Right renal pelvis (tissue), 4 donors: ENCODE measurements at places on chromosomes 11 and 22. TPM values are rescaled to one million over a fixed set of nuclear protein-coding genes. Genes with fewer than 3 reads are reported as not detected.

PRRG4 gene
- polyA plus RNA-seq, result 7.8 TPM

MS4A4A gene
- 7.5 TPM for polyA plus RNA-seq

DEPDC7 gene
- polyA plus RNA-seq, result 5.8 TPM

PEX16 gene
- 16.5 TPM for polyA plus RNA-seq

KRTAP5-9 gene
- polyA plus RNA-seq, result 0.46 TPM

DTX4 gene
- polyA plus RNA-seq, result 42.0 TPM

FAM227A gene
- 8.0 TPM for polyA plus RNA-seq

OR2D2 gene
- polyA plus RNA-seq, result not detected

NCF4 gene
- 1.9 TPM for polyA plus RNA-seq

CD3E gene
- 1.2 TPM for polyA plus RNA-seq

GRCh38 chr11:127627629-127628457 is 627.3 kb upstream of the KIRREL3 start:
- DNase-seq, result no peak

GRCh38 chr22:23036684-23037428 is 33.5 kb upstream of the GNAZ start:
- peak; percentile 6 for DNase-seq

- DNase-seq, result no peak
Observed at GRCh38 chr11:21137803-21138202, 468.4 kb downstream of the NELL1 start.

- no peak for DNase-seq
Observed at GRCh38 chr11:24155792-24156191, 341.1 kb upstream of the LUZP2 start.

- no peak for DNase-seq
Observed at GRCh38 chr11:17760102-17761029, 25.8 kb downstream of the KCNC1 start.

DNA sequence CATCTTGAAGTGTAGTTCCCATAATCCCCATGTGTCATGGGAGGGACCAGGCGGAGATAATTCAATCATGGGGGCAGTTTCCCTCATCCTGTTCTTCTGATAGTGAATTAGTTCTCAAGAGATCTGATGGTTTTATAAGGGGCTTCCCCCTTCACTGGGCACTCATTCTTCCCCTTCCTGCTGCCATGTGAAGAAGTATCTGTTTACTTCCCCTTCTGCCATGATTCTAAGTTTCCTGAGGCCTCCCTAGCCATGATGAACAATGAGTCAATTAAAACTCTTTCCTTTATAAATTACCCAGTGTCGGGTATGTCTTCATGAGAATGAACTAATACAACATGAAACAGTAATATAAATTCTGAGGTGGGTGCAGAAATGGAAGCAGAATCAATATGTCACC is 12.1 kb upstream of the SPTBN2 start:
- no peak for DNase-seq

DNA sequence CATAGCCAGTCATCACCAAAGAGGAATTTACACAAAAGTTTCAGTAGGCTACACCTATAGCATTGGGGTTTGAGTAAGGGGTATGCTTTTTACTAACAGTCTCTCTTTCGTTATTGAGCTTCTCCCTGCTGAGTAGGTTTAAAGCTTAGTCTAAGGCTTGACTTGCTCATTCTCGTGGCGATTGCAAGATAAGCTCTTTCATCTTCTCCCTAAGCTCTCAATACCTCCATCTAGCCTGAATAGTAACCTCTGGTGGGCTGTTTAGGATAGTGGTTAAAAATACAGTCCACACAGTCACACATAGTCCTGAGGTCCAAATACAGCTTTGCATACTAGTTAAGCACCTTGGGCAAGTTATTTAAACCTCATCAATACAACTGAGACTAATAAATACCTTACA is 65.6 kb downstream of the IMMP1L start:
- no peak for DNase-seq

DNA sequence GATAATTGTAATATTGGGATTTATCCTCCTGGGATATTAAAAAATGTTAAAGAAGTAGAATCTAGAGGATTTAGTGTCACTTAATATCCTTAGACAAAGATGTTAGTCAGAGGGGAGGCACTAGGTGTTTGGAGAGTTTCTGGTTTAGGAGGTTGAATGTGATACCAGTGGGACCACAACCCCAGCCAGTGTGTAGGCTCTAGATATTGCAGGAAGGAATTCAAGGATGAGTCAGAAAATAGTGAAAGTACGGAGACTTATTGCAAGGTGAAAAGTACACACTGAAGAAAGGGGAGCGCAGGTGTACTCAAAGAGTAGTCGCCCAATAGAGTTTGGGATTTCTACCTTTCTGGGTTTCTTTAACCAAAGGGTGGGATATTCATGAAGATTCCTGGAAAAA is 5.7 kb upstream of the TMEM41B start:
- no peak for DNase-seq

GRCh38 chr11:83150450-83150849 is 6.5 kb upstream of the PCF11 start:
- no peak for DNase-seq

DNA sequence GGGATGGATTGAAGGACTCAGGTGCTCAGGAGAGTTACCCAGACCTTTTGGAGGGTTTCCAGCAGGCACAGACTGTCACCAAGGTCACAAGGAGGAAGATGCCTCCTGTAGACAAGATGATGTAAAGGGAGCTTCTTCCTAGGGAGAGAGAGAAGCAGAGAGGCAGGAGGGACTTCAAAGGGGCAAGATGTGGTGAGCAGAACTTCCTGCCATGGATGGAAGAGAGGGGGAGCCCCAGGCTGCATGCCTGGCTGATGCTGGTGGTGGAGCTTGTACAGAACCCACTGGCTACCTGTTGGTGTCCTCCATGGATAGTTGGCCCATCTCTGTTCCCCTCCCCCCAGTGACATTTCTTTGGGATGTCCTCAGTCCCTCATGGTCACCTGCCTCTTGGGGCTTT is 4.2 kb downstream of the HEPN1 start:
- DNase-seq, result no peak

DNA sequence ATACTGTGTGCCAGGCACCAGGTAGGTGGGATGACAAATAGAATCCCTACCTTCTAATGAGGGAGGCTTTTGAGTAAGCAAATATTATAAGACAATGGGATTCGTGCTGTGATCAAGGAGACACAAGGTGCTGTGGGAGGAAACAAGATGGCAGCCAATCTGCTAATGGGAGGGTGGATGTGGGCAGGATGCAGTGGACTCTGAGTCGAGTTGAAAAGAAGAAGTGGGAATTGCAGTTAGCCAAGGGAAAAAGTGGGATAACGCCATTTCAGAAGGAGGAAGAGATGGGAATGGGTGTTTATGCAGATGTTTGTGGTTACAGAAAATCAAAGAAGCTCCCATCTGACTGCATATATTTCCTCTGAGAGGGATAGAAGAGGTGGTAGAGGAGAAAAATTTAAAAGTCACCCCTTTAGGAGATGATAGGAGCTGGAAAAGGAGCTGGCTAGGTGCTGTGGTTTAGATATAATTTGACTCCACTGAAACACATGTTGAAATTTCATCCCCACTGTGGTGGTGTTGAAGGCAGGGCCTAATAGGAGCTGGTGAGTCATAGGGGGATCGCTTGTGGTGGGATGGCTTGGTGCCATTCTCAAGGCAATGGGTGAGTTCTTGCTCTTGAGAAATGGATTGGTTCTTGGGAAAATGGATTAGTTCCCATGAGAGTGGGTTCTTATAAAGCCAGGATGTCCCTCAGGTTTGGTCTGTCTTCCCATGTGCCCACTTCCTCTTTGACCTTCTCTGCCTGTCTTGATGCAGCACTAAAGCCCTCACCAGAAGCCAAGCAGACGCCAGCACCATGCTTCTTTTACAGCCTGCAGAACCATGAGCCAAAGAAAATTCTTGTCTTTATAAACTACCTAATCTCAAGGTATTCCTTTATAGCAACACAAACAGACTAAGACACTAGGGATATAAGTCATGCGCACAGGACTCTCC is 30.0 kb upstream of the POU2AF1 start:
- no peak for DNase-seq

DNA sequence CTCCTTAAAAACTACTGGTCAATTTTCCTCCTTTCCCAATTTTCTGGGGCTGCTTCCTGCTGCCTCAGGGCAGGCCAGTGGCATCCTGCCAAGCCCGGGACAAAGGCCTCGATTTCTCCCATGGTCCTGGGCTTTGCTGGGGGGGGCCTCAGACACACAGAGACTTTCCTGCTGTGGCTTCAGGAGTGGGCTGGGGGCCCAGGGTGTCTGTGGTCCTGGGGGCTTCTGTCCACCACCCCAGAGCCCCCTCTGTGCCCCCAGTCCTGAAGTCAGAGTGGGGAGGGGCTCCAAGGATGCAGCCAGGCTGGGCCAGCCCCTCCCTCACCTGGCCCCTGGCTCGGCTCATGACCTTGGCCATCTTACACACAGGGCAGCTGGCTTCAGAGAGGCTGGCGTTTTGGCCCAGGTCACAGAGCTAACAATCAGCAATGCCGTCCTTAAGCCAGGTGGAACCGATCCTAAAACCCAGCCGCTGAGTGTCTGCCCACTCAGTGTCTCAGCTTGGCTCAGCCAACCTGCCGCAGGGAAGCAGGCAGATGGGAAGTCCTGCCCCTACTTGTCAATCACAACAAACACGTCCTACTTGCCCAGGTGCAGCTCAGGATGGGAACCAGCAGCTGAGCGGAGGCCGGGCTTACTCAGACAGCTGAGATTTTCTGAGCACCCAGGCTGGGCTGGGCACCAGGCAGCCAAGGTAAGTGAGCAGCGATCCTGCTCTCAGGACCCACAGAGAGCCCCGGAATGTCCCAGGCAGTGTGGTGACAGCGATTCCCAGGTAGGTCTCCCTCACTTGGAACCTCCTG is 34.6 kb downstream of the OSBPL5 start:
- DNase-seq, result no peak

- DNase-seq, result no peak
Observed at GRCh38 chr11:128165572-128165971, 421.8 kb downstream of the ETS1 start.

- no peak for DNase-seq
Observed at GRCh38 chr22:42907404-42908373, 50.6 kb upstream of the ARFGAP3 start.

- no peak for DNase-seq
Observed at GRCh38 chr11:205221-206001, 1.8 kb downstream of the BET1L start.

DNA sequence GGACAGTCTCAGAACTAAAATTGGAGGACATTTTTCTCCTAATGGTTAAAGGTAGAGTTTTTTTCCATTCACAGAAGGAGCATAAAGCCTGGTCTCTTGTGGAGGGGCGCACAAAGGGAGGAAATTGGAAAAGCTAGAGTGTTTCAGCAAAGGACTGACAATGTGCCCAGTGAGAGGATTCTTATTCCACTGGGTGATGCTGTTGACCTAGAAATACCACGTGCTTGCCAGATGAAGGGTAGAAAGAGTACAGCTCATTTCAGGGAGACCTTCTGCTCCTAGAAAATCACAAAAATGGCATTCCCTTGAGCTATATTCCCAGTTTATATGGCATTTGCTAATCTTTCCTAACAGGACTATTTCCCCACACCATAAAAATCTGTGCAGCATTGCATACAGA is 21.1 kb downstream of the MS4A6E start:
- DNase-seq, result no peak

- DNase-seq, result no peak
Observed at GRCh38 chr11:119739021-119739703, 10.2 kb upstream of the NECTIN1 start.

GRCh38 chr11:6670202-6670830 is 12.8 kb downstream of the MRPL17 start:
- no peak for DNase-seq

GRCh38 chr22:32804531-32805360 is 3.2 kb downstream of the TIMP3 start:
- no peak for DNase-seq

GRCh38 chr11:33321422-33321821 is 64.2 kb downstream of the HIPK3 start:
- DNase-seq, result no peak

GRCh38 chr11:30412509-30412908 is 89.6 kb downstream of the ARL14EP start:
- no peak for DNase-seq

DNA sequence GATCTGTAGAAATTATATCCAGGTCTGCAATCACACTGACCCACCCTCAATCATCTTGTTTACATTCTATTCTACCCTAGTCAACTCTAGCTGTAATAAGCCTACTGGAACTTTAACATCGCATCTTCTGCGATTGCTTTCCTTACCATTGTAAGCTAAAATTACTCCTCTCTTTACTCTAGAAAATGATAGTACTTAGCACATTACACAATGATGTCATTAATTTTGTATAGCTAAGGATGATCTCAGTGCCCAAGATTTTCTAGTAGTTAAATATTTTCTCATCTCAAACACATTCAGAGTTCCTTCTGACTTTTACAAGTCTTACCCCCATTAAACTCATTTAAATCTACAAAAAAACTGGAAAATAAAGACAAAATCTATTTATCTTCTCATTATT is 39.6 kb upstream of the CTSC start:
- DNase-seq, result no peak

GRCh38 chr11:96481204-96481603 is 91.4 kb downstream of the JRKL start:
- DNase-seq, result no peak

DNA sequence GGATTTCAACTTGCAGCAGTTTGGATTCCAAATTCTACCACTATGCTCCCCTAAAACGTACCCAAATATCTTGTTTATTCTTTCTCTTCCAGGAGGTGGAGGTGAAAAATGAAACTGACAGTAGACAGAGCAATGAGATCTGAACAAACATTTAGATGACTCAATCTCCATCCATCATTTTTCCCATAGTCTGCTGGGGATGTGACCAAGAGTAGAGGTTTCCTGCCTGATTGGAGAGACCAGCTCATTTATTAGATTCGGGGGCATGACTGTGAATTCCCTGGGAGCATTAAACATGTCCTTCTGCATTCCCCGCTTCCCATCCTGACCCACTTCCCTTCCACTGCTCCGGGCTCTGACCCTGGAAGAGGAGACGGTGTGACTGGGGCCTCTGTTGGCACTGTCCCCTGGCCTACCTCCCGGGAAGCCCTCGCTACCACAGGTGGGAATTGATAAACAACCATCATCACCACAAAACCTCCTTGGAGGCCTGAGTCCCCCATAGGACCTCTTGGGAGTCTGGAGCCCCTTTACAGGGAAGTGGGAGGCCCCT is 20.3 kb downstream of the DKK3 start:
- DNase-seq, result no peak

DNA sequence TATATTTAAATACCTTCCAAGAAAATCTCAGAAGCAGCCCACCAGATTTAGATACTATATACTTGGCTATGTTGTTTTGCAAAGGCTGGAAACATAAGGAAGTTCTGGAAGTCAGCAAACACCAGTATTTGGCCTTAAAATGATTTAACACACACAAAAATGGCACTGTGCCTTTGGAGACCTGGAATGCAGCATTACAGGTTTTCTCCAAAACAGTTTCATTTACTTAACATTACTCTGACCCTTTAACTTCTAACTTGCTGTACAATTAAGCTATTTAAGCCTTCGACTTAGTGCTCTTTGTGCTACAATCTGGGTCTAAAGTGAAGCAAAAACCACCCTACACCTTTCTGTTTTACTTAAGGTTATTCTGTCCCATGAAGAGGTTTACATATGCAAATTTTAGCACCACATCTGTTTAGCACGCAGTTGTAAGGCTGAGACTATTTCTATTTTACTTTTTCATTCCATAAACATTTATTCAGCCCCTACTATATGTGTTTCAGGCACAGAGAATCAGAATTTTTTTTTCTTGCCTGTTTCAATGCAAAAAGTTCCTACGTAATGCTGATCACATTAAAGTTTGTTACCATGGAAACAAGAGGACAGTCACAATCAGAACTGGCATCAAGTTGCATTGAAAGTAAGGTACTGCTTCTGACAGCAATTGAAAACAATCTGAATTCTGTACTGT is 70.3 kb downstream of the MAML2 start:
- DNase-seq, result no peak

GRCh38 chr11:60987577-60988277 is 16.2 kb downstream of the CD6 start:
- no peak for DNase-seq

- no peak for DNase-seq
Observed at GRCh38 chr11:76459299-76459698, 14.5 kb downstream of the EMSY start.
